ENCODE measurements at places on chromosomes 12 and 14.

DNA sequence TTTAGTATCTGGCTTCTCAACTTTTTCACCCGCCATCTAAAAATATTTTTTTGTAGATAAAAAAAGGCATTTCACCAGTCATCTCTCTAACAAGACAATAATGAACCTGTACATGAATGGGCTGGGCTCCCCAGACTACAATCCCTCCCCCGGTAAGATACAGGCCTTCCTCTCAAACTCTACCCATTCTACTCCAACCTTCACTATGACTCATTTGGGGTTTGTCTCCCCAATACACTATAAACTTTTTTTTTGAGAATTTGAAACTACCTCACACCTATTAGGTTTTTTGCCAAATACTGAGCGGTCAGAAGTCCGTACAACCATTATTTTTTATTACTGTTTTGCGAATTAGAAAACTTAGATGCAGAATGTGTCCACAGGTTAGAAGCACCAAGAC lies 784 bp downstream of the RPL6 start:
- DNase-seq, result no peak

GRCh38 chr12:13534645-13535398 lies 338.3 kb downstream of the EMP1 start:
- DNase-seq, result peak; percentile 30

- no peak for DNase-seq
Measured at GRCh38 chr12:132477017-132477702, 12.8 kb upstream of the FBRSL1 start.

- DNase-seq, result no peak
Measured at GRCh38 chr12:62983594-62983993, 48.6 kb upstream of the PPM1H start.

- no peak for DNase-seq
Measured at GRCh38 chr14:92774572-92774971, 19.5 kb upstream of the GOLGA5 start.

DNA sequence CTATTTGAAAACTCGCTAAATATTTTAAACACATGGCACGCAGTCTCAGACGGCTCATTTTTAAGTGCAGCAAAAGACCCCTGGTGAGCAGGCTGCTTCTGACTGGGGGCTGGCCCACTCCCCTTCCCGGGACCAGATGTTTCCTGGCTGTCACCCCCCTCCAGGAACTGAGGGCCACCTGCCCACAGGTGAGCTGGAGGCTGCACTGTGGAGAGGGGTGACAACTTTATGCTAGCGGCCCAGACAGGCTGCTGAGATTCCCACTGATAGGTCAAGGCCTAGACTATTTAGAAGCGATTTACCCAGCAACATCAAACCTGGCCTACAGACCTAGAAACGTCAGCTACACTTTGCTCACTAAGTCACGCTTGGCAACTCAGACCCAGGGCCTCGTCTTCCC lies 92.1 kb downstream of the BCL11B start:
- DNase-seq, result no peak

GRCh38 chr12:122190842-122191668 lies 8.1 kb downstream of the LRRC43 start:
- peak; percentile 69 for DNase-seq

- DNase-seq, result no peak
Measured at GRCh38 chr14:22613736-22614239, 15.7 kb downstream of the ABHD4 start.
